K562 (cell line): ENCODE measurements at places on chromosomes 3 and 15. TPM values are rescaled to one million over a fixed set of nuclear protein-coding genes. Genes with fewer than 3 reads are reported as not detected.
A peak's percentile ranks its signal among the peaks of the same experiment; 100 is the strongest.

The SMCO1 gene
- total RNA-seq: 0.20 TPM in 1 of 2 replicates, not detected in the other

The MON1A gene
- 13.8 and 14.7 TPM in 2 replicates for total RNA-seq

The CEMIP gene
- 0.33 and 0.36 TPM in 2 replicates for total RNA-seq

The CACNA2D3 gene
- not detected in 2 replicates for total RNA-seq

The EAF1 gene
- 20.4 and 21.9 TPM in 2 replicates for total RNA-seq

DNA sequence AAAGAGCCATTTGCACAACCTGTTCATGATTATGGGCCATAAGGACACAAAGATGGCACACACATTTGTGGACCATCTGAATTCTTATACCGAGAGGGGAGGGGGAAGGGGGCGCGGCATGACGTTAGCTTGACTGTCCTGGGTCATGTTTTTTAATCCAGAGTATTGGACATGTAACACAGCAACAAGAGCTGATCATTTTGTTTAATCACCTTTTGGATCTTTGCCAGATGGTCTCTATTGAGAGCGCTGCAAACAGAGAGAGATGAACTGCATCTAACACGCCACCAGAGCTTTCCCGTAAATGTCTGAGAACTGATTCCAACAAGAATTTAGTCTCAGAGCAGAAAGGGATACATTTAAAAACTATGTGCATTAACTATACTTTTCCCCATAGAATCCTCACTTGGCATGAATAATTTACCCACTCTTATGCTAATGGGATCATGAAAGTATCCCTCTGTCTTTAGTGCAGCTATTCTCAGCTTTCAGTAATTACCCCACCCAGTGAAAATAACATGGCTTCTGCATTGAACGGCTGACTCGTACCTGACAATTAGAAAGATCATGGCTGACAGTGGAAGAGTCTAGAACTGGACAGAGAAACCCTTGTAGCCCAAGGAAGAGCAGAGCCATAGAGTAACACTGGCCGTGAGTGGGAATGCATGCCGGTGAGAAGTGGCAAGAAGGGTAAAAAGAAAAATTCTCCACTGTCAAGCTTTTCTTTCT is 22.6 kb downstream of the MEIS2 start:
- DNase-seq: no peak

DNA sequence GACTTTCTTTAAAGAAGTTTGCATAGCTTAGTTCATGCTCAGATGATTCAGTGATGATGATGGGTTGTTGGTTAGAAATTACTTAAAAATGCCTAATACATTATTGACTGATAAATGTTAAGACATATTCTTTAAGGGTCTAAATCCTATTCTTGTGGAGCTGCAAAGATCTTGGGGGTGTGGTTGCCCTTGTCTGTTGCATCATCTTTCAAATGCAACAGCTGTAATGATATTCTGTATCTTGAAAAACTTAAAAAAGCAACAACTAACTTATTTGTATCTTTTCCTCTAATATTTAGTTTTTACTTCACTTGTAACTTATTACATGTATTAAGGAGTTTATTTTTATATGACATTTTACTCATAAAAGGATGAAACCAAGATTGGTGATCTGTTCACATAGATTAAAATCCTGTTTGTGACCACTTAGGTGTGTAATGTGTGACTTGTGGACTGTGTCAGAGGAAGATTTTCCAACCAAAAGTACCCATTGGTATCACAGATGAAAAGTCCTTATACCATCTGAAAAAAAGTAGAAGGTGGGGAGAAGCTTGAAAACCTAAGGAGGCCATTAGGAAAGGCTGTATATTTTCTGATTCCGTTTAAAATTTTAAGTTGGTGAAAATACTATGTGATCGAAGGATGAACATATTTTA is 142.8 kb downstream of the IGF1R start:
- DNase-seq: no peak

DNA sequence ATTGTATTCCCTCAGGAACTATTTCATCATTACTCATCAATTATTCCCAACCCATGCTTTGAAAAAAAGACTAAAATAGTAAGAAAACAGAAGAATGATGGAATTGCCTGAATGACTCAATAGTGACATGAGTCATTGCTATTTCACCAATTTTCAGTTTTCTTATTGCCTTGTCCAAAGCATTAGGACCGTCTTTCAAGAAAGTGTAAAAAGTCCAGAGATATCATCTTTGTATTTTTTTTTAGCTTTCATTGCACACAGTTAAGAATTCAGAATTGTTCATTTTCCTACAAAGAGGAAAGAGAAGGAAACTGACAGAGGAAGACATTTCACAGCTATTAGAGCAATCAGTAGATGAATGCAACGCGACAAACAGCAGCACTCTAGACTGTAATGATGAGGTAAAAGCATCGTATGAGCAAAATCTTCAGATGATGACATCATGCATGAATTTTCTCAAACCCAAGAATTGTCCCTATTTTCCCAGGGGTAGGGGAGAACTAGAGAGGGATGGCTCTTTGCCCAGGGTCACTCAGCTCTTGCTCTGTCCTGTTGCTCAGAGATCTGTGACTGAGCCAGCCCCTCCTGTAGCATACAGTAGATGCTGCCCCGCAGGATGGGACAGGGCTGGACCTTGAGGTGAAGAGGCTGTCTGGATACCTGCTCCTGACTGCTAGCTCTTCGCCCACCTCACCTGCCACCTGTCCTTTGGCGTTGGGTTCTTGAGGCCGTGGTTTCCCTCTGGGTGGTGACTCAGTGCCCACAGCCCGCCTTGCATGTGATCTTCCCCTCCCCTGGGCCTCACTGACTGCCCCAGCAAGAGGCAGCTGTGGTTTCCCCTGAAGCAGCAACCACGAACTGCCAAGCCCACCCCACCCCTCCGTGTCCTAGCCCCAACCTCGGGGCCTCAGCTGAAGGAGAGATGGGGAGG is 84.8 kb downstream of the PPCDC start:
- no peak for DNase-seq

GRCh38 chr3:147538034-147538433 is 128.9 kb downstream of the ZIC1 start:
- DNase-seq: no peak

DNA sequence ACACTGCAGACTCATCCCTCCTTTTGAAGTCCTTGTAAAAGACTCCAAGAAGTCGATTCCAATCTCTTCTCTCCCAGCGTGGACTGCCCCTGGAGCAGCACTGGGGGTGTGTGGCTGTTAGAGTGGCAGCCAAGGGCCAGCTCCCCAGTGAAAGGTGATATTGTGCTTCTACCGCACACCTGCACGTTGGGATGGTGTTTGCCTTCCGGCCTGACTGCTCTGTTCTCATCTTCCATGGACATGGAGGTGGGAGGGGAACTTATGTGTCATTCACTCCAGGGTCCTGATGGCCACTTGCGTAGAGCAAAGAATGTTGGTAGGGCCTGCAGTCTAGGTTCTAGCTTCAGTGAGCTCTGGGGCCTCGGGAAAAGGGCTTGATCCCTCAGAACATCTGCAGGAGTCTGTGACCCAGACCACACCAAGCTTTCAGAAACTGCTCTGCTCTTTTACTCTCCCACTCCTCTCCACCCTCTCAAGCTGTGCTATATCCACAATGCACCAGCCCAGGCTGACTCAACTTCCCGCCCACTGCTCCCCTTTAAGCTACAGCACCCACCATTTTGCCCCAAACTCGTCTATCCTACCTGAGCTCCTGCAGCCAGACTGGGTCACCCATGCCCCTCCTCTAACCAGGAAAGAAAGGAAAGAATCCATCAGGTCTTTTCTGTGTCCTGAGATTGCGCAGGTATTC is 31.3 kb downstream of the LIPC start:
- no peak for DNase-seq

- no peak for DNase-seq
These were observed 124.1 kb upstream of the CHRM5 start for GRCh38 chr15:33844186-33844585.

- no peak for DNase-seq
These were observed 55.7 kb upstream of the LMOD3 start for GRCh38 chr3:69178082-69178481.

- no peak for DNase-seq
These were observed 94.0 kb downstream of the ETFA start for GRCh38 chr15:76217029-76217881.

- no peak for DNase-seq
These were observed 994 bp downstream of the MESP1 start for GRCh38 chr15:89749951-89750559.

DNA sequence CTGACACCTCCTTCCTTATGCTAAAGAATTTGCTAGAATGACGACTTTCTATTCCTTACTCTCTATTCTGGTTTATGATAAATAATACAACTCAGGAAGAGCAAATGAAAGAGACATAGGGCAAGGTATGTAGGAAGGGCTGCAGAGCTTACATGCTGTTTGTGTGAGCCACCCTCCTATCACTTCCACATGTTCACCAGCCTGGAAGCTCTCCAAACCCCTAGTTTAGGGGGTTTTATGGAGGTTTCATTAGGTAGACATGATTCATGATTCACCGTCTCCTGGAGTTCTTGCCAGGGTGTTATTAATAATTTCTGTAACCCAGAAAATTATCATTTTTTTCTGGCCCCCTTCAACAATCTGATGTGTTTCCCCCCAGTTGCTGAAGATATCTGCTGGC is 172.1 kb upstream of the COL8A1 start:
- DNase-seq: no peak

DNA sequence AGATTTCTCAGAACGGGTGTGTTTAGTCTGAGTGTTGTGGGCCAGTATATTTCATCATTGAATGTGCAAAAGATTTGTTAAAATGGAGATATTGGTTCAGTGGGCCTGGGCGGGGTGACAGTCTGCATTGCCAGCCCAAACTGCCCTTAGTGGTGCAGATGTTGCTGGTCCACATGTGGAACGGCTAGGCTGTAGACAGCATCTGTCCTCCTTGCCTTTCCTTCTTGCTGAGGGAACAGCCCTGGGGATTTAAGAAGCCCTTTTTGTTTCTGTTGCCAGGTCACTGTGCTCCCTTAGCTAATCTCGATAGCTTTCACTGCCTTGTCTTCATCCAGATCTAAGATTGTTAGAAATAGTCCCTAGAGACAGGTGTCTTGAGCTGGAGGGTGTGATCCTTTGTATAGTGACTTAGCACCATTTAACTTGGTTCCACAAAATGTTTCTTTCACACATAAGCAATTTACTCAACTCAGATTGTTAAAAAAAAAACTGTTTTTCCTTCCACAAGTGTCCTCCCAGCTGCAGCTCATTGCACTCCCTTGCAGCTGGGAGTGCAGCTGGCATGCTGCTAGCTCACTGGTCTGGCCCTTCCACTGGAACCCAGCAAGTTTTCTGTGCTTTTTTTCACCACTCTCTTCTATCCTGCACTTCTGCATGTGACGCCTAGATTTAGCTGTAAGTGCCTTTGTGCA is 37.5 kb downstream of the GAP43 start:
- DNase-seq: no peak

- DNase-seq: no peak
These were observed 245.3 kb upstream of the P2RY1 start for GRCh38 chr3:152589644-152590043.

DNA sequence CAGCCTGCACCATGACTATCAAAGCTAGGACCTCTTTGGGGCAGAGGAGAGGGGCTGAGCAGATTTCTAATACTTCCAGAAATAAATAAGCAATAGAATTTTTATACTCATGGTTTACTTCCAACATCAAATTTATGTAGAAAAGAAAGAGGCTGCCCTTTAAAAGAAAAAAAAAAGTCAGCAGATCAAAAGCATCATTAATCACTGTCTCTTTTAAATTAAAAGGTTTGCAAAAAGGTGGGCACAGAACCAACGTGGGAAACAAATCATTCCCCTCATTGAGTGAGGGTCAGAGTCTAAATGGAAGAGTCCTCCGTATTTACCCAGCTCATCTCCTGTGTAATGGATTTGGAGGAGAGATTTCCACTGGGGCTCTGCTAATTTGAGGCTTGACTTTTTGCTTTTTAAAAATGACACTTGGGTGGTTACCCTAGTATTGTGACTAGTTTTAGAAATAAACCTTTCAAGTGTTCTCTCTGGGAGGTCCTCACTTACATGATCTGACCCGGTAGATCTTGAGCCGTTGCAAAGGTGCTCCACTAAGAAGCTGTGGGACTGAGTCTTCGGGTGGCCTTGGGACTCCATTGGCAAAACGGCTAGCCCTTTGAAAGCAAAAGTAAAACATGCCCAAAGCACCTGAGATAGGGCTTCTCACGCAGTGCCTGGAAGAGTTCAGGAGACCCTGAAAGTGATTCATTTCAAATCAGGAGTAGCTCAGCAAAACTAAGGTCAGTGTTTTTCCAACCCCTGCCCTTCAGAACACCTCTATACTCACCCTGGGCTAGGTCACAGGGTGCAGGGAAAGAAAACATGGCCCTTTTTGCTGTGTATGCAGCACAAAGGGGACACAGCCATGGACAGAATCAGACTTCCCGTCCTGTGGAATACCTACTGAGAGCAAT is 320.9 kb downstream of the FOXP1 start:
- no peak for DNase-seq

- peak; percentile 30 for DNase-seq
These were observed 32.0 kb downstream of the MUC20 start for GRCh38 chr3:195752546-195753331.

- no peak for DNase-seq
These were observed 281.4 kb upstream of the SLCO3A1 start for GRCh38 chr15:91572110-91572509.

- DNase-seq: no peak
These were observed 80.9 kb downstream of the DGKG start for GRCh38 chr3:186281176-186281575.

DNA sequence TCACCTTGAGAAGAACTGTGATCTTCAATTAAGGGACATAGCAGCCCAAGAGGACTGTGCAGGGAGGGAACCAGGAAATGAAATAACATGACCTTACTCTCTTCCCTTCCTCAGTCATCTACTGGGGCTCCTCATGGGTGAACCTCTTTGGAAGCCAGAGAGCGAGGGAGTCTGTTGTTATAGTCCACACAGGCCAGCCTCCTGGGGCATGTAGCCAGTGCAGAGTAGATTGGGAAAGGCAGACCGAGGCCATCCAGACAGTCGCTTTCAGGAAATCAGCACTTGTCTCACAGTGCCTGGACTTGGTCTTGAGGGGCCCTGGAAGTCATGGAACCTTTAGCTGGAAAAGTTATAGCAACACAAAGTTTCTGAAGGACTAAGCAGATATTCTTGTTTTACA is 6.1 kb downstream of the CRTAP start:
- no peak for DNase-seq

DNA sequence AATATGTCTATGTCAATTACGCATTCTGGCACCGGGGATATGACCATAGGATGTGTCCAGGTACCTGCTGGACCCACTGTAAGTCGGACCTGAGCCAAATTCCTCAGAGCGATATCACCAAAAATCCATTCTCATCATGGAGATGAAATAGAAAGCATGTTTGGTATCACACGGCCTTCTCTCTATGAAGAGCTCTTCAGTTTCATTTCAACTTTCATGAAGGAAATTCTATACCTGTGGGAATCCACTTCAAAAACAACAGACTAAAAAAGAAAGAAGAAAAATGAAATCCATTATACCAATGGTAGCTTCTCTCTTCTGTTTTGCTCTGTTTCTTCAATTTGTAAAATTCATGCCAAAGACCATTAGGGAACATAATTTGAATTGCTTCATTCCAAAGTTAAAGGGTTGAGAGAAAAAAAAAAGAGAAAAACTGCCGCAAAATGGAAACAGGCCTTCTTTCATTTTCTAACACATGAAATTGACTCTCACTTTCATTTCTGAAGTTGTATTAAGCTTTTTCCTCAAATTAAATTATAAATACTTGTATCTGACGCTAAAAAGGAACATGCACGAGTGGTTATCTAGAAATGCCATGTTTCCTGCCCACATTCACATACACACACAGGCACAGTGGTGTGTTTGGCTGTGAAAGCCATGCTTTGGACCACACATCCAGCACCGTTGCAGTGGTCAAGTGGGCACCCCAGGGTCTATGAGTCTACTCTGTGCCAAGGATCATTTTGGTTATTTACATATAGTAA is 46.9 kb upstream of the DIPK2A start:
- DNase-seq: no peak
